ENCODE measurements at places on chromosomes 13 and 19.

DNA sequence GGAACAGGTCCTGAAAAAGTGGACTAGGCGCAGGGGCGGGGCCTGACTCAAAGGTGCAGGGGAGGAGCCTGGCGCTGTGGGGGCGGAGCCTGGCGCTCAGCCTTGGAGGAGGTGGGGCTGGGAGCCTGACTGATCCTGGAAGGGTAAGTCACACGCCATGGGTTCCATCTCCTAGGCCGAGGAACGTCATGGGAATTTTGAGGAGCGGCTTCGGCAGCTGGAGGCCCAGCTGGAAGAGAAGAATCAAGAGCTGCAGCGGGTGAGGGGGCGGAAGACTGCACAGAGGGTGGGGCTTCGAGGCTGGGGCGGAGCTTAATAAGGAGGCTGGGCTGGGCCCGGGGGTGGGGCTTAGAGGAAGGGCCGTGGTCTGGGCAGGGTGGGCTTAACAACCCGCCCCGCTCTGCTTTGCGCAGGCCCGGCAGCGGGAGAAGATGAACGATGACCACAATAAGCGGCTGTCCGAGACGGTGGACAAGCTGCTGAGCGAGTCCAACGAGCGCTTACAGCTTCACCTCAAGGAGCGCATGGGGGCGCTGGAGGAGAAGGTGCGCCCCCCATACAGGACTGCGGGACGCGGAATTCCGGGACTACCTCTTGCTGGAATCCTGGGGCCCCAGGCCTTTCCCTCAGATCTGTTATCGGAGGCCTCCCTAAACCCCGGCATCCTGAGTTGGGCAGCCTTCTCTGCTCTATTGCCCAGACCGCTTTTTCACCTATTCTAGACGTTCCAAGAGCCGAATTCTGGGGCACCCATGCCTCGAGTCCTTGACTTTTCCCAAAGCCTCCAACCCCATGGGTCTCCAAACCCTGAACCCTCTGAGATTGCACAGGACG is 14.5 kb downstream of the PPFIA3 start:
- no peak for DNase-seq

GRCh38 chr13:20945952-20946383 is 43.4 kb upstream of the XPO4 start:
- DNase-seq = no peak

GRCh38 chr19:49809160-49809940 is 3.7 kb downstream of the FUZ start:
- DNase-seq = no peak

- DNase-seq = no peak
Observed at GRCh38 chr13:66803013-66803807, 426.9 kb downstream of the PCDH9 start.

GRCh38 chr19:38656171-38656981 is 8.9 kb downstream of the ACTN4 start:
- no peak for DNase-seq

DNA sequence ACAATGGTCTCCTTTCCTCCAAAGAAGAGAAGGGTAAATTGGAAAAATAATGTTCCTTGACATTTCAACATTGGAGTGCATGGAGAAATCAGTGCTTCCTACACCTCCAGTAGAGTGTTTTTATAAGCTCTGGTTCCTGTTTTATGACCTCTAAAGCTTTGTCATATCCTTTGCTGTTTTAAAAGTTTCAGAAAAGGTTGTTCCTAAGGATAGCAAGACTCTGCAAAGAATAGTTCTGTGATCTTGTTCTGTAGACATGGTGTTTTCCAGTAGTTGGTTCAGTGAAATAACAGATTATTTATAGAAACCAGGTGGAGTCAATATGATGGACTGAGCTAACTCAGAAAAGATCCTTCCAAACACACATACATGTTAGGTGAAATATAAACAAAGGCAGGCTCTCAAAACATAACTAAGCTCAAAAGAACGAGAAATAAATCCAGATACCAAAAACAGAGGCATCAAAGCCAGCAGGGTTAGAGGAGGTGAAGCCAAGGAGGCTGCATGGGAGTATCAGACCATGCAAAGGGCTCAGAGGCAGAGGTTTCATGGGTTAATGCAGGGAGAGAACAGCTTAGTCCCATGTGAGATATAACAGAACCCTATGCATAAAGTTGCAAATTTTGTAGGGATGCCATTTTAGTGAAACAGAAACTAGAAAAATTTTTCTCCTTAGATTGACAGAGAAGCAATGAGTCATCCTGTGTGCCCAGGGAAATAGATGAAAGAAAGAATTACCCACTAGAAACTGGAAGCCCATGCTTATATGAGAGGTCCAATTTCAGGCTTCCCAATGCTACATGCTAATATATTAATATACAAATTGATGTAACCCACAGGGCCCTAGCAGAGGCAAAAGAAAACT is 44.3 kb downstream of the SHISA2 start:
- DNase-seq = no peak

DNA sequence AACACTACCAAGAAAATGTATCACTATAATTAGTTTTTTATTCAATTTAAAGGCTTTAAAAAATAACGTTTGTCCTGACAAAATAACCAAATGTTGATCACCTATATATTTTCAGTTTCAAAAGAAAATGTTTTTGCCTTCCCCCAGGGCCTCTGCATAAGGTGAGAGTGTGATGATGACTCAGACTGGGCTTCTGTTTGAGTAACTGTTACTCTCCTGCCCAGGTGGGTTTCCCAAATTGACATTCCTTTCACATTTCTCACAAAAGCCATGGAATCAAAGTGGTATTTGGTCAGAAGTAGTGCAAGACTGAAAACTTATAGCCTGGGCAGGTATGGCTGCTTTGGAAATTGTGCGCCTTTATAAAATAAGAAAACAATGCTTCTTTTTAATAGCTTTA is 180.6 kb downstream of the COG6 start:
- DNase-seq = no peak

DNA sequence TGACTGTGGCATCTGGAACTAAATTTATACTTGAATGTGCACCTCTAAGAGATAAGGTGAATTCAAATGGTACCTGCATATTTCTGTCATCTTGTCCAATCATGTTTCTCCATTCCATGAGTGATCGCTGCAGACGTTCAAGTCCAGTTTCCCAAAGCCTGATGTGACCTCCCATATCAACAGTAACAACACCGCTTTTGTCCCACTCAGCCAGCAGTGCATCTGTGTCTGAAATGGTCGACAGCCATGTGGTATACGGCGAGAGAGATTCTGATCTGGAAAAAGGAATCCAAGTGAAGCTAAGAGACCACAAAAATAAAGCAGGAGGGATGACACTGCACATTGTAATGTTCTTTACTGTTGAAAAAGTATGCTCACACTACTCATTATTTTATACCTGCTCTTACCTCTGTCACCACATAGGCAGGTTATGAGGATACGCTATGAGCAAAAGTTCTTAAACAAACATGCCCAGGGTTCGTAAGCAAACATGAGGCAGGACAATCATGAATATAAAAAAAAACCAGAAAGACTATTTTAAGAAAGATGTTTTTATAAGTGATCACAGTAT is 213.6 kb downstream of the RGCC start:
- DNase-seq = no peak

- DNase-seq = no peak
Observed at GRCh38 chr13:44106266-44107152, 226.8 kb downstream of the LACC1 start.

DNA sequence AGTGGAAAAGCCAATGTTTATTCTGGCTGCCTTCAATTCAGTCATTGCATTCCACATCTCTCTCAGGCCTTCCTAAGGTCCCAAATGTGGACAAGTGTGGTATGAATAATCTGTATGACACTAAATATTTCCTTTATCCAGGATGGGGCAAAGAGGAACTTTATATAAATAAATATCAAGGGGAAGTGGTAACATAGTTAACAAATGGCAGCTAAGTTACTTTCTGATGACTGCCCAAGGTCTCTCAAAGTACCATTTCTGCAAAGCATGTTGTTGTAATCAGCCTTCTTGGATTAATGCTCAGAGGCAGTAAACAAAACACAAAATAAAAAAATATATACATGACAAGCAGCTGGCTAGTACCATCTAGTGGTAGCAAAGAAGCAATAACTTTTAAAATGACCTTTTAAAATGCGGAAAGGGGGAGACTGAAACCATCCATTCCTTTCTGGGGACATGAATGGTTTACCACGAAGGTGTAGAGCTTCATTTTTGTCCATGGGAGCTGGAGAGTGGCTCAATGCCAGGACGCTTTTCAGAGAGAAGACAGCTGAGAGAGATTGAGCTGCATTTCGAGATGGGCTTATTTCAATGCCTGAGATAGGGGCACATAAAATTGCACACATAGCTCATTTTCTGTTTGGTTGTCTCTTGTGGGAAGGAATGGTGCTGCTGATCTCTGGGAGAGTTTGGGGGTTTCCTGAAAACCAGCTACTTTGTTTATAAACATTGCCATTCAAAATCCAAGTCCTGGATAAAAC is 259.2 kb downstream of the RFC3 start:
- DNase-seq = no peak

DNA sequence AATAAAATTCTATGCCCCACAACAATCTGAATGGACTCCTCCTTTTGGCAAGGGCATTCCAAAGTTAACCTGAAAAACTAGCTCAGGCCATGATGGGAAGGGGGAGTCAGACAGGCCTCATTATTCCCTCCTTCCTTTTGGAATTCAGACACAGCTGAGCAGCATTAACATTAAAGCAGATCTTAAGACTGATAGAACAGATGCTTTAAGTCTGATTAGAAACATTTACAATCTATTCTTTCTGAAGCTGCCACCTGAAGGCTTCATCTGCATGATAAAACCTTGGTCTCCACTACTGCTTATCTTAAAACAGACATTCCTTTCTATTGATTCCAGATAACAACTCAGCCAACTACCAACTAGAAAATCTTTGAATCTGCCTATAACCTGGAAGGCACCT is 98.9 kb downstream of the UGGT2 start:
- DNase-seq = no peak

DNA sequence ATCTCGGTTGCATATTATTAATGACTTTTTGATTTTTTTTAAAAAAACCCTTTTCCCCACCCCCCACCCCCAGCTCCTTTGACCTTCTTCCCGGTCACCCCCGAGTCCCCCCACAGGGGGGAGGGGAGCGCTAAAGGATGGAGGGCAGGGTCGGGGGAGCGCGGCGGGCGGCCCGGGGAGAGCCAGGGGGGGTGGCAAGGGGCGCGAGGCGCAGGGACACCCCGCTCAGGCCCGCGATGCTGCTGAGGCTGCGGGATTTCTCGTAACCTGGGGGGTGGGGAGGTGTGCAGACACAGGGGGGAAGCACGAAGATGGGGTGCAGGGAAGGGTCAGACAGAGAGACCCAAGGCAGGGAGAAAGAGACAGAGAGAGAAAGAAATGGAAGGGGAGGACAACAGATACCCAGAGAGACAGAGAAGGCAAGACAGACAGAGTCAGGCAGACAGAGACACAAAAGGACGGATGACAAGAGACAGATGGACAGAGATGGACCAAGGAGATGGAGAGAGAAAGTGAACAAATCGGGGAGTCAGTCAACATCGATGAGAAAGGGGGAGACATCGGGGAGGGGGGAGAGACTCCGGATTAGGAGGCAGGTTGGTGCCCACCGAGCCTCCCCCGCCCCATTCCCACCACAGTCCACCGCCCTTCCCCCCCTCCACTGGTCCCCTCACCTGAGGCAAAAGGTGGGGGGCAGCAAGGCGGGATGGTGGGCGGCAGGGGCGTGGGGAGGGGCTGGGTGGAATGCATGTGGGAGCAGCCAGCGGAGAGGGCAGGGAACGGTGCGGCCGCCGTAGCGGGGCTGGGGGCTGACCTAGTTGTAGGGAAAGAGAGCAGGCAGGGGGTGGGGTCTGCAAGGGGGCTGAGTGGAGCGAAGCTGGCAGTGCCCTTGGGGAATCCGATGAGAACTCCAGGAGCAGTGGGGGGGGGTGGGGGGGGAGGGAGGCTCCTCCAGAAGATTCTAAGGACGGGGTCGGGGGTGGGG is 14.2 kb downstream of the KCNC3 start:
- no peak for DNase-seq

- DNase-seq = no peak
Observed at GRCh38 chr19:7528522-7529245, 6.3 kb downstream of the MCOLN1 start.

- no peak for DNase-seq
Observed at GRCh38 chr13:38899571-38899970, 91.1 kb downstream of the STOML3 start.

DNA sequence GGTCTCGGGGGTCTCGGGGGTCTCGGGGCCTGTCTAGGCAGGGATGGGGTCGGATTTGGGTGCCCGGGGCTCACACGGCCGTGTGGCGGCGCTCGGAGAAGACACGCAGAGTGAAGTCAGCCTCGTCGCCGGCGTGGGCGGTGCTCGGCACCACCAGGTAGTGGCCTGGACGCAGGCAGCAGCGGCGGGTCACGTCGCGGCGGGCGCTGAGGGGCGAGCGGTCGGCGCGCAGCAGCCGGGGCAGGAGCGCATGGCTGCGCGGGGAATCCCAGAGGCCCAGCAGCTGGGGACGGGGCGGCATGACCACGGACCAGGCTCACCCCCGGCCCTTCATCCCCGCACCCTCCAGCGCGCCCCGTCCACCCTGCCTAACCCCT is 8.2 kb downstream of the CAPN12 start:
- peak; percentile 25 for DNase-seq
